Activated CD8-positive, alpha-beta memory T cell treated with anti-CD3 and anti-CD28 coated beads, Interleukin-2, amount 10 ng/mL, durations not matched to agents 7 days and 5 days (primary cell): ENCODE measurements at places on chromosomes 2 and 18. TPM values are rescaled to one million over a fixed set of nuclear protein-coding genes. Genes with fewer than 3 reads are reported as not detected.

GRCh38 chr18:36718705-36719328, 110.0 kb downstream of the TPGS2 start:
- H3K27me3 ChIP-seq: peaks cover 3% of the 10 kb centered on the region
- DNase-seq: no peak
- no peak overlapping the region for H3K4me3 ChIP-seq
- no peak overlapping the region for H3K27ac ChIP-seq
- no peaks in the 10 kb centered on the region for H3K36me3 ChIP-seq

DNA sequence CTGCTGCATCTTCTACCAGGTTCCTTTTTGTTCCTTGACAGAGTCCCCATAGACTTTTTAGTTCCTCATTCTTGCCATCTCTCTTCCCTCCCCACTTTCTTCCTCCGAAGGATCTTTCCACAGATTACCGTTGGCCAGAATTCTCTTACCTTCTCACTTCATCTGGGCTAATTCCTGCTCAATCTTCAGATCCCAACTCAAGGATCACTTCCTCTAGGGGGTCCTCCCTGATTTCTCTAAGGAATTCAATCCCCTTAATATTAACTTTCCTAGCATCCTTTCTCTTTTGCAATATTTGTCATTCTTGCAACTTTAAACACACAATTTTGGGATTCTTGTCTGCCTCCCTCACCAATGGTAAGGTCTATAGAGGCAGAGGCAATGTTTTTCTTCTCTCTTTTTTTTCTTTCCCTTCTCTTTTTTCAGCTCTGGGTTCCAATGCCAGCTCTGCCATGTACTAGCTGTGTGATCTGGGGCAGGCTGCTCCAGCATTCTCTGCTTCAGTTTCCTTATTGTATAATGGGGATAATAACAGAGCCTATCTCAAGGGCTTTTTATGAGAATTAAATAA, 5.4 kb upstream of the KCNE4 start:
- H3K4me3 ChIP-seq: no peak overlapping the region
- no peaks in the 10 kb centered on the region for H3K36me3 ChIP-seq
- H3K4me1 ChIP-seq: no peaks in the 10 kb centered on the region
- peaks cover 7% of the 10 kb centered on the region for H3K27me3 ChIP-seq
- no peak for DNase-seq

DNA sequence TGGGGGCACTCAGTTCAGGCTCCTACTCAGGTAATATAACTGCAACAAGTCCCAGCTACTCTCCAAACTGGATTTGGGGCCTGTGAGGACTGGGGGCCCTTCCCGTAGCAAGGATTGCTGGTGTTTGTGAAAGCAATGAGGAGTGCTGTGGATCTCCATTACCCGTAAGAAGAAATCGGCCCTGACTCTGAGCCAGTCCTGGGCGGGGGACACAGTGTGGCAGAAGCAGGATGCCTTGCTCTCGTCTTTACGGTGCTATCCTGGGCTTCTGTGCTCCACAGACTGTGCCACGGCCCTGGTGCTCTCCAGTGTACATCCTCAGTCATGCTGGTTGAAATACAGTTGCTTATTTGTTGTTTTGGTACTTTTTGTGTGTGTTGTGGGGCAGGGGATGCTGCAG, 172.9 kb downstream of the NDUFA10 start:
- no peaks in the 10 kb centered on the region for H3K4me1 ChIP-seq
- no peaks in the 10 kb centered on the region for H3K36me3 ChIP-seq
- peaks cover 12% of the 10 kb centered on the region for H3K27me3 ChIP-seq
- no peak for DNase-seq

- no peaks in the 10 kb centered on the region for H3K27me3 ChIP-seq
- H3K4me1 ChIP-seq: peaks cover 58% of the 10 kb centered on the region
- peaks cover 9% of the 10 kb centered on the region for H3K36me3 ChIP-seq
- H3K27ac ChIP-seq: peak overlapping the region; percentile 71
- DNase-seq: peak; percentile 39
These were observed 8.6 kb downstream of the MREG start for GRCh38 chr2:216004697-216005283.

GRCh38 chr2:636641-637405, 40.4 kb downstream of the TMEM18 start:
- no peak overlapping the region for H3K27ac ChIP-seq
- no peaks in the 10 kb centered on the region for H3K4me1 ChIP-seq
- peak; percentile 48 for DNase-seq
- no peaks in the 10 kb centered on the region for H3K36me3 ChIP-seq
- peaks cover 5% of the 10 kb centered on the region for H3K27me3 ChIP-seq

DNA sequence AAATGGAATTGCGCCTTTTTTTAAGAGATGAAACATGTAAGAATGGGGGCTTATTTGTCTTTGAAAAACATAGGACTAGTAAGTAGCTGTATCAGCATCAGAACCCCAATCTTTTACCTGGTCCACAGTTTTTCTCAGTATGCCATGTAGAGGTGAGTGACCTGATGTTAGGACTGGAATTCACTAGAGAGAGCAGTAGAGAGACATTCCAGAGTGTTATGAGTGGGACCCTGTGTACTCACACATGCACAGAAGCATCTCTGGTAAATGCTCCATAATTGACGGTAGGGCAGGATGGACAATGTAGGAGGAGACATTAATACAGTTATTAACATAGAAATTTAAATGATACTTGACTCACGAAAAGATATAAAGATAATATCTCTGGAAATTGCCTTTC, 1.4 kb upstream of the GALNT13 start:
- H3K27ac ChIP-seq: no peak overlapping the region
- no peak for DNase-seq
- peaks cover 3% of the 10 kb centered on the region for H3K36me3 ChIP-seq
- H3K4me3 ChIP-seq: no peak overlapping the region

GRCh38 chr2:203689426-203690116, 16.9 kb upstream of the CD28 start:
- H3K36me3 ChIP-seq: no peaks in the 10 kb centered on the region
- H3K4me1 ChIP-seq: peaks cover 25% of the 10 kb centered on the region
- no peak overlapping the region for H3K27ac ChIP-seq
- no peaks in the 10 kb centered on the region for H3K27me3 ChIP-seq

DNA sequence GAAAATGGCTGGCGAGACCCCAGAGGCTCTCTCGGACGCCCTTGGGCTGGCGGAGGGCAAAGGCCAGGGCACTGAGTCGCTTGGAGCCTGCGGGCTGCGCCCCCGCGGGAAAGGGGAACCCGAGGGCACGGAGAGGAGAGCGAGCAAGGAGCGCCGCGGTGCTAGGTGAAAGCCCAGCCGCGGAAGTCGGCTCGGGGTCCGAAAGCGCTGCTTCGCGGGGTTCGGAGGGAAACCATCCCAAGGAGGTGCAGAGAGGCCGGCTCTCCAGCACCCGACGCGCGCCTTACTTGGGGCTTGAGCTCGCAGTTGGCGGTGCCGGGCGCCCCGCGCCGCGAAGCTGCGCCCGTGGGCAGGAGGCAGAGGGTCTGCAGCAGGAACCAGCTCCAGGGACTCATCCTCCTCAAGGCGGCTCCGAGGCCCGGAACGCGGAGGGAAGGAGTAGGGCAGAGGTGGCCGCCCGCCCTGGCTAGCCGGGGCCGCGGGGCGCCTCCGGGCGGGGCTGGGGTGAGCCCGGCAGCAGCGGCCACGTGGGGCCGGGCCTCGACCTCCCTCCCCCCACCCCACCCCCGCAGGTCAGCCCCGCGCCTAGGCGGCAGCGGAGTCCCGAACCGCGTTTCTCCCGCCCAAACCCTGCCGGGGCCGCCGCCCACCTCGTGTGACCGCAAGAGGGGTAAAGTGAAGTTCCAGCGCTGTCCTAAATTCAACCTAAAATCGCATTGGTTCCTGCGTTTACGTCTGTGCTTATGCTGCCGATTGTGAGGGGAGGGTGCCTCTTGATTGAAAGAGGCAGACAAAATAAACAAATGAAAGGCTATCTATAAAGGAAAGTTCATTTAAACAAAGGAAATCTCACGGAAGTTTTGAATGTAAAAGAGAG, at the start of gene TRABD2A:
Gene TRABD2A, minus strand, starts transcription at position 440 of the 877 bp plus-strand sequence. Its CDS starts 45 bp downstream, at position 395.
- H3K4me3 ChIP-seq: peak within 1 kb of the TSS; percentile 92
- no peaks in the 10 kb centered on the region for H3K27me3 ChIP-seq
- peak; percentile 72 for DNase-seq
- H3K4me1 ChIP-seq: peaks cover 46% of the 10 kb centered on the region
- peaks cover 2% of the 10 kb centered on the region for H3K36me3 ChIP-seq
- peak within 1 kb of the TSS; percentile 89 for H3K27ac ChIP-seq

- DNase-seq: no peak
- H3K27ac ChIP-seq: no peak overlapping the region
- peaks cover 35% of the 10 kb centered on the region for H3K4me1 ChIP-seq
- no peaks in the 10 kb centered on the region for H3K36me3 ChIP-seq
- H3K4me3 ChIP-seq: no peak overlapping the region
These were observed 99.0 kb upstream of the ID2 start for GRCh38 chr2:8582651-8583399.

DNA sequence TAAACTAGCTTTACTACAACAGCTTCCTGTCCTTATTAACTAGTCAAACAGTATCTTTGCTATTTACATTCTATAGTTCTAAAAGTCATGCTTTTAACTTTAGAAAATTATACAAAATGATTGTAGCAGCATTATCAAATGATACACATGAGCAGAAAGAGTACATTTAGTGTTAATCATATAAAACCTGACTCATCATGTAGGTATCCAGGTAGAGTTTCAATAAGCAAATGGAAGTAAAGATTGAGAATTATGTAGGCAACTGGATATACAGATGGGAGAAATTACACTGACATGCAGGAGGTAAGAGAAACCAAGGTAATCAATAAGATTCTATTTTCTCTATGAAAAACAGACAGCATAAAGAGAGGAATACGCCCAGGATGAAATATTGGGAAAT, 33.8 kb downstream of the TRIP12 start:
- H3K27me3 ChIP-seq: no peaks in the 10 kb centered on the region
- peaks cover 13% of the 10 kb centered on the region for H3K36me3 ChIP-seq
- no peak overlapping the region for H3K4me3 ChIP-seq
- peaks cover 22% of the 10 kb centered on the region for H3K4me1 ChIP-seq
- no peak for DNase-seq

- no peak overlapping the region for H3K27ac ChIP-seq
- no peak overlapping the region for H3K4me3 ChIP-seq
- DNase-seq: no peak
- no peaks in the 10 kb centered on the region for H3K36me3 ChIP-seq
- peaks cover 36% of the 10 kb centered on the region for H3K27me3 ChIP-seq
These were observed 43.8 kb upstream of the GORASP2 start for GRCh38 chr2:170885130-170885791.

DNA sequence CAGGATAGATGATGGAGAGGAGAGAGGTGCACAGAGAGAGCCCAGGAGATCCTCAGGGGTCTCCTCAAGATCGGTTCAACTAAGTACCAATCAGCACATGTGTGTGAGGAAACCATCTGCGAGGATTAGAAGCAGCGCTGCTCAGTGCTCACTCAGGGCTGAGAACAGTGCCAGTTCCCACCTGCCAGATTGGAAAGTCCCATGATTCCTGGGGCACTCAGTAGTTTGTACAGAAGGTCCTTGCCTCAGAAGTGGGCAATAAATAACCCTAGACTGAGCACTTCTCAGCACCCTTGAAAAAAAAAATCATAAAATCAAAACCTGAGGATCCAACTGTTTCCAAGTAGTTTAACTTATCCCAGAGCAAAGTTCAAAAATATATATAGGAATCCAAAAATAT, 53.8 kb downstream of the SEMA4F start:
- no peak for DNase-seq
- H3K27ac ChIP-seq: no peak overlapping the region
- peaks cover 10% of the 10 kb centered on the region for H3K27me3 ChIP-seq
- H3K4me3 ChIP-seq: no peak overlapping the region
- H3K4me1 ChIP-seq: no peaks in the 10 kb centered on the region
- no peaks in the 10 kb centered on the region for H3K36me3 ChIP-seq

- H3K36me3 ChIP-seq: peaks cover 4% of the 10 kb centered on the region
- H3K27me3 ChIP-seq: no peaks in the 10 kb centered on the region
- no peak overlapping the region for H3K27ac ChIP-seq
- DNase-seq: no peak
- H3K4me3 ChIP-seq: no peak overlapping the region
- peaks cover 9% of the 10 kb centered on the region for H3K4me1 ChIP-seq
These were observed 93.3 kb upstream of the CDC42EP3 start for GRCh38 chr2:37764739-37765138.

GRCh38 chr2:108607706-108608301, 73.5 kb downstream of the LIMS1 start:
- peaks cover 75% of the 10 kb centered on the region for H3K4me1 ChIP-seq
- H3K4me3 ChIP-seq: no peak overlapping the region
- peak; percentile 71 for DNase-seq
- no peak overlapping the region for H3K27ac ChIP-seq

DNA sequence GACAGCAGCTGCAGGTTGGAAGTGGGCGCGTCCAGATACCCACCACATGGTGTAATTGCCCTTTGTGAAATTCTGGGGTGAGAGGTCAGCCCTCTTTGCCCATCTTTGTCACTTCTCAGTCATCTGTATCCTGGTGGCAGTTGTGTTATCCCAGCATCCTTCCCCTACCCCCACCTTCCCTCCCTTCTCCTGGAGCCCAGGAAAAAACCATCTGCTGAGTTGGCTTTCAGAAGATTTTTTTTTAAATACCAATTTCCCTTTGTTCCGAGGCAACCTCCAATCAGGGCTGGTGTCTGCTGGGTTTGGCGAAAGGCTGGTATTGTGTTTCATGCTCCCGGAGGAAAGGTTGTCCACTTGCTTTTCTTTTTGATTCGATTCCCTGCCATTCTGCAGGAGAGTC, 35.2 kb downstream of the SETBP1 start:
- H3K36me3 ChIP-seq: peaks cover 45% of the 10 kb centered on the region
- H3K27me3 ChIP-seq: peaks cover 5% of the 10 kb centered on the region
- no peak overlapping the region for H3K4me3 ChIP-seq
- H3K27ac ChIP-seq: no peak overlapping the region

DNA sequence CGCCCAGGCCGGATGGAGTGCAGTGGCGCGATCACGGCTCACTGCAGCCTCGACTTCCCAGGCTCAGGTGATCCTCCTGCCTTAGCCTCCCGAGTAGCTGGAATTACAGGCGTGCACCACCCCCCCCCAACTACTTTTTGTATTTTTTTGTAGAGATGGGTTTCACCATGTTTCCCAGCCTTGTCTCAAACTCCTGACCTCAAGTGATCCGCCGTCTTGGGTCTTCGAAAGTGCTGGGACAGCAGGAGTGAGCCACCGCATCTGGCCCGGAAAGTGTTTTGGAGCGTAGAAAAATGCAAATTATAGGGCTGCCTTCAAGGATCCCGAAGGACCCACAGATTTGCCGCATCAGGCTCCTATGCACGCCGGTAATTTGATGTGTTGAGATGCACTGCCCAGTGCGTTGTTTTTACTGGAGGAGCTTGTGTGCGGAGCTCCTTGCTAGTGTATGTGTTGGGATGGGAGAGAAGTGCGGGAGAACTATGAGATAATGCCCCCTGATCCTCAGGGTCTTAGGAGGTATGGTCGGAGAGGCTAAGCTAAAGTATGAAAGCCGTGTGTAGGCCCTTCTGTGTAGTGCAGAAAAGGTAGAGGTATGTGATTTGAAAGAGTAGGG, 1.2 kb upstream of the CLASP1 start:
- DNase-seq: peak; percentile 48
- H3K4me3 ChIP-seq: peak overlapping the region; percentile 91
- peaks cover 58% of the 10 kb centered on the region for H3K4me1 ChIP-seq
- H3K27ac ChIP-seq: peak overlapping the region; percentile 99
- H3K36me3 ChIP-seq: peaks cover 40% of the 10 kb centered on the region
- no peaks in the 10 kb centered on the region for H3K27me3 ChIP-seq

- H3K27ac ChIP-seq: no peak overlapping the region
- DNase-seq: no peak
- H3K27me3 ChIP-seq: peaks cover 42% of the 10 kb centered on the region
- no peak overlapping the region for H3K4me3 ChIP-seq
- H3K4me1 ChIP-seq: peaks cover 6% of the 10 kb centered on the region
- H3K36me3 ChIP-seq: no peaks in the 10 kb centered on the region
These were observed 18.2 kb downstream of the DBI start for GRCh38 chr2:119384971-119385370.

ALKAL2 gene
- not detected for total RNA-seq

SKOR2 gene
- not detected for total RNA-seq

RAB31 gene
- total RNA-seq: not detected

GALR1 gene
- not detected for total RNA-seq

BCL11A gene
- total RNA-seq: not detected

NXPH2 gene
- total RNA-seq: not detected
